ENCODE measurements at places on chromosomes 1 and 21. TPM values are rescaled to one million over a fixed set of nuclear protein-coding genes. Genes with fewer than 3 reads are reported as not detected.

Gene ELK4
- total RNA-seq: 18.4 TPM

Gene SLC1A7
- total RNA-seq: 3.8 TPM

Gene TSPAN2
- 2.5 TPM for total RNA-seq

Gene CELA3B
- total RNA-seq: not detected

Gene FMN2
- 8.1 TPM for total RNA-seq

Gene CNIH3
- total RNA-seq: 72.4 TPM

Gene ZNF684
- total RNA-seq: 5.6 TPM

Gene CELA2A
- not detected for total RNA-seq

Gene ALX3
- not detected for total RNA-seq

Gene TNFRSF18
- not detected for total RNA-seq

Gene FMO1
- 7.8 TPM for total RNA-seq

Gene TBX19
- not detected for total RNA-seq

Gene C1orf87
- total RNA-seq: not detected

Gene PWP2
- 4.0 TPM for total RNA-seq

Gene ACTL8
- total RNA-seq: not detected

DNA sequence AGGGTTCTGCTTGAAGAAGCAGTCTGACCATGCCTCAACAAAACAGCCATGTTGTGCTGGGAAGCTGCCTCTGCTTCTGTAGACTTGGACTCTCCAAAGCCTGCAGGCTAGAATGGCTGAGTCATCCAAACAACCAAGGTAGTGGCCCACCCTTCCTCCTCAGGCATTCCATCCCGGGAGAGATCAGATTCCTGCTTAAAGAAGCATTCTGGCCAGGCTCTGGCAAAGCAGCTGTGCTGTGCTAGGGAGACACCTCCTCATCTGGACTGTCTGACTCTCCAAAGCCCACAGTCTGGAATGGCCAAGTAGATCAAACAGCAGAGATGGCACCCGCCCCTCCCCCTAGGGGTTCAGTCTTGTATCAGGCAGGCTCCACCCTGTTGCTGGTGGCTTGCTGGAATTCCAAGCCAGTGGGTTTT lies 38.3 kb upstream of the F3 start:
- DNase-seq: peak; percentile 95

DNA sequence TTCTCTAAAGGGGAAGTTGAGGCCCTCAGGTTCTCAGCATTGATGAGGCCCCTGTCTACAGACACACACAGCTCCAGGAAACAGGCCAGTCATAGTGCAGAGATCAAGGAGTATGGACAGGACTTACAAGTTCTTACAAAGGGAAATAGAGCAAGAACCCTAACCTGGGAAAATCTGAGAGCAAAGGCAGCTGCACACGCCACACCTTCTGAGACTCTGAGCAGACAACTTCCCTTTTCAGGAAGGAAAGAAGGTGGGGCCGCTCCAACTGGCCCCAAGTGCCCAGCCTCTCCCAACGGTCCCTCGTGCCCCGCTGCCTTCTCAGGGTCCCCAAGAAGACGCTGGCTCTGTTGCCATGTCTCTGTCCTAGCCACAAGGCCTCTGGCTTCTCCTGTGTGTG lies 3.6 kb downstream of the NOC2L start:
- no peak for DNase-seq

DNA sequence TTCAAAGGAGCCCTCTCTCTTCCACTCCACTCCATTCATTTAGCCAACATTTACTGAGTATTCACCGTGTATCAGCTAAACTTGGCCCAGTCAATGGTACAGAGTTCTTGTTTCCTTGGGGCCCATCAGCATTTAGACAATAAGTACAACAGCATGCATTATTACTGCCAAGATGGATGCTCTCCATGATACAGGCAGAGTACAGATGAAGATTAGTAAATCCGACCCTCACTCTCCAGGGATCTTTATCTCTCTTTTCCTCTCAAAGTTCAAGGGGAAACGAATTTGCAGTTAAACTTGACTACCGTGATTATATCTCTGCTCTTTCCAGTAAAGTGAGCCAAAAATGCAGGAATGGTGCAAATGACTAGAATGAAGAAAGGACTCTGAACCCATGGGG lies 184.6 kb upstream of the DUSP10 start:
- no peak for DNase-seq

GRCh38 chr1:93554883-93555872 lies 107.3 kb downstream of the FNBP1L start:
- no peak for DNase-seq

GRCh38 chr1:185375583-185375982 lies 58.5 kb upstream of the IVNS1ABP start:
- no peak for DNase-seq

DNA sequence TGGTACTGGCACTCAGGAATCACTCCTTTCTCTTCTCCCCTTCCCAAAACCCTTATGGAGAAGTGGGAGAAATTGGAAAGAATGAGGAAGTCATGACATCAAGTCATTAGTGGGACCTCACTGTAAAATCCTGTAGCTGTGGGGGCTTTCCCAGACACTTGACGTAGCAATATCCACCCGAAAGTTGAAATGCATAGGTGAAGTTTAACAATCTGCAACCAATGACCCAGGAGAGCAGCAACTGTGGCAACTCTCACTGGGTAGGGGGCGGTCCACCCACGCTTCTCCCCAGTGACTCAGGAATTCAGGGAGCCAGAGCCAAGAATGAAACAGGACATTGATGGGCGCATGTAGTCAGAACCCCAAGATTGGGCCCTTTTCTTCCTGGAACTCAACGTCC lies 27.0 kb downstream of the ABCA4 start:
- DNase-seq: peak; percentile 30

- peak; percentile 13 for DNase-seq
These were observed 1.6 kb upstream of the EFNA1 start for GRCh38 chr1:155125946-155126555.

DNA sequence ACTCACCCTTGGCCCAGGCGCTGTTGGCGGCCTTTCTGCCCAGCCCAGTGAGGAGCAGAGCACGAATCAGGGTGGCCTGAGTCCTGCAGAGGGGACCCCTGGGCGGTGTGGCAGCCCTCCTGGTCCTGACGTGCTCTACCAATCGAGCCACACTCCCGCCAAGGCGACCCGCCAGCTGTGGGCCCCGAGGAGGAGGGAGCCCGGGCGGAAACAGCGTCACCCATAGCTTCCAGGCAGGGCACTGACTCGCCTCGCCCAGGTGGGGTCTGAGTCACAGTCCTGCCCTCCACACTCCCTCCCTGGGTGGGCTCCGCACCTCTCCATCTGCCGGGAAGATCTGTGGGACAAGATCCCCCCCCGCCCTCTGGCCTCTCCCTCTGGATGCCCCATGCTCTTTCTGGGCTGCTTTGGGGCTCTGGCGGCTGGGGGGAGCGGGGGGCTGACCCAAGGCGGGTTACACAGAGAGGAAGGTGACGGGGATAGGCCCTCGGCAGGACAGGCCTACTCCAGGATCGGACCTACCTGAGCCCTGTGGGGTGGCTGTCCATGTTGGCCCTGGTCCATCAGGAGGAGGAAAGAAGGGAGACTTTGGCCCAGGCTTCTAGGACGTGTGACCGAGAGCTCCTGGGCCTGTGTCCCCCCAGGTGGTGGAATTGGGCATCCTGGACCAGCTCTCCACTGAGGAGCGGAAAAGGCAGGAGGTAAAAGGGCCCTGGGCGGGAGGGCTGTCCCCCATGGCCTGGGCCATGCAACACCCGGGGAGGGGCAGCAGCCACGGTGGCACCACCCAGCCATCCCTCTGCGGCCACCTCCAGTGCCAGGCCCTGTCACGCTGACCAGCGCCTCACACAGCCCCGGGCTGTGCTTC lies 14.0 kb downstream of the ARHGEF16 start:
- no peak for DNase-seq

GRCh38 chr1:1069056-1069710 lies 4.9 kb downstream of the RNF223 start:
- DNase-seq: peak; percentile 25

DNA sequence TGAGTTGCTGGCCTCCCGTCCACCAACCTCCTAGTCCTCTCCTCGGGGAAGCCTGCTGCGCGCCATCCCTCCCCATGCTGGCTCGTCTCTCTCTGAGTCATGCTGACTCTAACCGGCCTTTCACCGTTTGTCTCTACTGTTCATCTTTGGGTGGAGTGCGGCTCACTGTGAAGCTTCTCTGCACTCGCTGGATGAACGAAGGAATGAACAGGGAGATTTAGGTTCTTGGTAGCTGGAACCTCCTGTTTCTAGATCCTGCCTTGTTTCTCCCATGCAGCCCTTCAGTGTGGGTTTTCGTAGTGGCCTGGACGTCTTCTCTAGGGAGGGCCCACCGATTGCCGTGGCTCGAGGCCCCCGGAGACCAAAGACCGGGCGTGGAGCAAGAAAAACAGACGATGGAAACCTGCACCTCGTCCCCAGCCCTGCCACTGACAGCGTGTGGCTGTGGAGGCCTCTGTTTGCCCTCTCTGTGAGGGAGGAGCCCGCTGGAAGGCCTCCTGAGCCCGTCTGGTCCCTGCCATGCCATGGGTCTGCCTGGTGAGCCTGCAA lies 227.6 kb upstream of the C1orf174 start:
- no peak for DNase-seq

- DNase-seq: no peak
These were observed 75.1 kb upstream of the NRIP1 start for GRCh38 chr21:15139898-15140297.

GRCh38 chr1:156760092-156760795 lies 7.1 kb upstream of the PRCC start:
- DNase-seq: no peak

- DNase-seq: peak; percentile 81
These were observed 52.7 kb downstream of the ZBTB17 start for GRCh38 chr1:15923241-15923640.

GRCh38 chr21:37520801-37521200 lies 154.2 kb downstream of the DYRK1A start:
- DNase-seq: no peak

DNA sequence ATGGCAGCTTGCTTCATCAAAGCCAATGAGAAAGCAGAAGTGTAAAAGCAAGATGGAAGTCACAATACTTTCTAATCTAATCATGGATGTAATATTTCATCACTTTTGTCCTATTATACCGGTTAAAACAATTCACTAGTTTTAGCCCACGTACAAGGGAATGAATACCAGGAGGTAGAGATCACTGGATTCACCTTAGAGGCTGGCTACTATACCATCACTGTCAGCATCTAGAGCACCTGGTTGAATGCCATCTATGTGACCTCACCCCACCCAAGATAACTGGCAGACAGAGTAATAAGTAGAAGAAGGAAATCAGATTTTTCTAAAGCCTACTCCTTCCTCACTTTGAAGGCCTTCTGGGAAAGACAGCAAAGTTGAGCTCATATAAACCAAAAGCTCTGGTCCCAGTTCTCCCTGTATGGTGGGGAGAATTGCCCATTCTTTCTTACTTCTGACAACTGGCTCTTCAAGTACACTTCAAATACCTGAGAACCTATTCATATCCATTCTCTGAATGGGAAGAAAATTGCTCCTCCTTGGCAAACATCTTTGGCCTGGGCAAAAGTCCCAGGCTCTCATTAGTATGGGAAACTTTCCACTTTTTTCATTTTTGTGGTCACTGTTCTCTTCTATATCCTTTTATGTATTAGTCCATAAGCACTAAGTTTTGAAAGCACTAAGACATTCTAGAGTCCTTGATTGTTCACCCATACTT lies 24.8 kb downstream of the HSD3B1 start:
- peak; percentile 63 for DNase-seq

GRCh38 chr1:114347431-114348209 lies 163.4 kb downstream of the TRIM33 start:
- DNase-seq: no peak

DNA sequence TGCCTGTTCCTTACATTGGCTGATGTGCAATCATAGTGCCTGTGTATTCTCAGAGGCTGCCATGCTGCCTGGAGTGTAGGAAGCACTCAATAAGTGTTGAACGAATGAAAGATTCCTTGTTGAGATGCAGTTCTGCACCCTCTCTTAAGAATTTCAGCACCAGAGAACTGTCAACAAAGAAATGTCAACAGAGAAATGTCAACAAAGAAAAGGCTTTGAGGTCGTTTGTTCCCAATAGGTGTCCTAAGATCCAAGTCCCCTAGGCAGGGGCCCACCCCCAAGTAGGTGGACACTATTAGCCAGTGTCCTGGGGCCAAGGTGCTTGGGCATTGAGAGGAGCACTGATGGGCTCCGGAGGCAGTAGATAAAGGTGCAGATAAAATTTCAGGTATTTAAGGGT lies 12.6 kb downstream of the KCND3 start:
- DNase-seq: no peak

DNA sequence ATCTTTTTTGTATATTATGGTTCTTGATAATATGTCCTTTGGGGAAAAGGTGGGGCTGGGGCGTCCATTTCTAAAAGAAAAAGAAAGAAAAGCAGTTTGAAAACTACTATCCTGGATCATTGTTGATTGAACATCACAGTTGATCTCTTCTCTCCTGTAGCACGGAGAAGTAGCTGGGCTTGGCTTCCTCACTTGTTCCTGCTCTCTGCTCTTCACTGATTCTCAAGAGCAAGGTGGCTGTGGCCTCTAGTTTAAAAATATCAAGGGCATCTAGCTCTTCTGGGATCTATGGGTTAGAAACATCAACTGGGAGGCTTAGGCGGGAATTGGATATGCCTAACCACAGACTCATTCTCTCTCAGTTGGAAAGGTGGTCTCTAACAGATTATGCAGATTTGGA lies 38.1 kb upstream of the EPHA8 start:
- DNase-seq: no peak

DNA sequence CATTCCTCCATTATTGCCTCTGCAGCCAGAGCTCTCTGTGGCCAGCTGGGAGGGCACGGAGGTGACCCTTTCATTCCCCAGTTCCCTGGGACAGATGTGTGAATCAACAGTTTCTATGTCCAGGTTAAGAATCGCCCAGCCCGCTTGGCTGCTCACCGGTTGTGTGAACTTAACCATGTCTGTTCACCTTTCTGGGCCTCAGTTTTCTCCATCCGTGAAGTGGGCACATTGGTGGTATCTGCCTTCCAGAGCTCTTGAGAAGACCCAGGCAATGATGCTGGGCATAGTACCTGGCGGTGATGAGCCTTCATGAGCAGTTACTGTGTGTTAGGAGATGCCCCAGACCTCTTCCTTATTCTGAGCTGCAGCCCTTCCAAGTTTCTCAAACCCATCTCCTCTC lies 238.3 kb downstream of the MATN1 start:
- DNase-seq: no peak

- DNase-seq: no peak
These were observed 8.0 kb upstream of the OXCT2 start for GRCh38 chr1:39779137-39779536.

- no peak for DNase-seq
These were observed 5.7 kb upstream of the ELF3 start for GRCh38 chr1:202004711-202005110.

DNA sequence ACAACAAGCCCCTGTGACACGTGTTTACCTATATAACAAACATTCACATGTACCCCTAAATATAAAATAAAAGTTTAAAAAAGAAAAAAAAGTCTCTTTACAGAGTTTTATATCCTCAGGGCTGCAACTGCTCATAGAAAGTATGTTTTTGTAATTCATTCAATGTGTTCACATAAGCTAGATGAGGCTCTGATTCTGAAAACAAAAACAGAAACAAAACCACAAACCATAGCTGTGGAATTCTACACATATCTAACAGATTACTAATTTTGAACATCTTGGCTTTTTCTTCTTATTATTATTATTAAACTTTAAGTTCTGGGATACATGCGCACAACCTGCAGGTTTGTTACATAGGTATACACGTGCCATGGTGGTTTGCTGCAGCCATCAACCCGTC lies 579.6 kb upstream of the ZRANB2 start:
- DNase-seq: peak; percentile 37

GRCh38 chr1:21514245-21514644 lies 5.0 kb downstream of the ALPL start:
- DNase-seq: no peak

- DNase-seq: no peak
These were observed 48.2 kb downstream of the HLCS start for GRCh38 chr21:36918291-36918690.

- no peak for DNase-seq
These were observed 10.8 kb downstream of the LRRC8D start for GRCh38 chr1:89831462-89832120.

- DNase-seq: no peak
These were observed 35.9 kb downstream of the ST3GAL3 start for GRCh38 chr1:43743206-43743605.

Data from fibroblast of the aortic adventitia (primary cell).